ENCODE measurements at places on chromosomes 11 and 22.

DNA sequence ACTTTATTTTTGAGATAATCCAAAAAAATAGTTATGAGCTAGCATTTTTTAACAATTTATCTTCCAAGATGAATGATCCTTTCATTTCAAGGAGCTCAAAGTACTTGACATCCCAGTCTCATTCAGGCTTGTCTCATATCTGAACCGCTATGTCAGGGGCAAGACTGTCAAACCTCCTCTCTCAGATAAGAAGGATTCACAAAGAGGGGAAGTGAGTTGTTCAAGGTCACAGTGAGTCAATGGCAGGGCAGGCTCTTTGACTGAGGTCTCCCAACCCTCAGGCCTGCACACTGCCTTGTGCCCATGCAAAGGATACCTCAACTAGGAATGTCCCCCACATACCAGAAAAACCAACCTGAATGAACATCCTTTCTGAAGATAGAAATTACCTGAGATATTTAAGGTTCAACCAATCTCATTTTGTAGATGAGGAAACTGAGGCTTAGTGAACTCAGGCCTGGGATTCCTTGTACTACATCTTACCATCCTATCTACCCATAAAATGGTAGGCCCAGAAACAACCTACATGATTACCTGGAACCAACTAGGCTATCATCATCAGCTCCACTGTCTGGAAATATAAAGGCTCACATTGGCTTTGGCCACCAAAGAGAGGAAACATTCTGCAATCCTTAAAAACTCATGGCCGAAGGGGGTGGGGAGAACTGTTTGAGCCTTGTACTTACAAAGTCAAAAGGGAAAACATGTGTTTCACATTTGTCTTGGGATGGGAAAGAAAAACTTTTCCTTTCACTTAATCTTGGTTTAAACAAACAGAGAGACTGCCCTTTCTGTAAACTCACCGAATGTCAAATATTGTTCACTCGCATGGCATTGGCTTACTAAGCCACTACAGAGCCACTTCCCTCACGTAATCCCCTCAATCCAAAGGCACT is 51.1 kb downstream of the LIF start:
- no peak for DNase-seq

DNA sequence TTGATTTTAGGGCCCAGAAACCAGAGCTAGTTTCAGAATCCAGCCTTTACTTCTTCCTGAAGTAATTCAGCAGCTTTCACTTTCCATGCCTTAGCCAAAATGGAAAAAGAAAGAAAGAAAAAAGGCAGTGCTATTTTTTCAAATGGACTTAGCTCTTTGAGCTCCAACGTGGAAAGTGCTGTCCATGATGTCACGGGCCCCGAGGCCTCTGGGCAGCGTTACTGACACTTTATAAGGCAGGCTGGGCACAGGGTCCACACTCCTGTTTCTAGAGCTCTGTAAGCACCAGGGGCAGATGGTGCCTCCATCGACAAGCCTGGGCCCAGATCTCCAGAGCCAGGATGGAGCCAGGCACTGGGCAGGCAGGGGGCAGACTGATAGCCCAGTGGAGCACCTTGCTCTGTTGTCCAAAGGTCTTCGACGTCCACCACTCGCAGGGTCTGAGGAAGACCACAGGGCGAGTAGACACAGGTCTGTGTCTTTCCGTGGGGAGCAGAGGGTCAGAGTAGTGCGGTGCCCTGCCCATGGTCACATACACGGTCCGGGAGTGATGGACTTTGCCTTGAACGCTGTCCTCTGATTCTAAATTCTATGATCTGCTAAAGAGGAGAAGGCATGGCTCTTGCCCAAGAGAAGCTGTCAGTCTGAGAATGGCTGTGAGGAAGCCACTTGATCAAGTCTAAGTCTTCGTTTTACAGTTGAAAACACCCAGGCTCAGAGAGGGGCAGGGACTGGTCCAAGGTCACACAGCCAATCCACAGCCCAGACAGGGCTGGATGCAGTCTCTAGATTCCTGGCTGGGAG is 22.0 kb upstream of the WNT11 start:
- DNase-seq = no peak

- no peak for DNase-seq
Observed at GRCh38 chr11:117992620-117993019, 6.4 kb downstream of the IL10RA start.

DNA sequence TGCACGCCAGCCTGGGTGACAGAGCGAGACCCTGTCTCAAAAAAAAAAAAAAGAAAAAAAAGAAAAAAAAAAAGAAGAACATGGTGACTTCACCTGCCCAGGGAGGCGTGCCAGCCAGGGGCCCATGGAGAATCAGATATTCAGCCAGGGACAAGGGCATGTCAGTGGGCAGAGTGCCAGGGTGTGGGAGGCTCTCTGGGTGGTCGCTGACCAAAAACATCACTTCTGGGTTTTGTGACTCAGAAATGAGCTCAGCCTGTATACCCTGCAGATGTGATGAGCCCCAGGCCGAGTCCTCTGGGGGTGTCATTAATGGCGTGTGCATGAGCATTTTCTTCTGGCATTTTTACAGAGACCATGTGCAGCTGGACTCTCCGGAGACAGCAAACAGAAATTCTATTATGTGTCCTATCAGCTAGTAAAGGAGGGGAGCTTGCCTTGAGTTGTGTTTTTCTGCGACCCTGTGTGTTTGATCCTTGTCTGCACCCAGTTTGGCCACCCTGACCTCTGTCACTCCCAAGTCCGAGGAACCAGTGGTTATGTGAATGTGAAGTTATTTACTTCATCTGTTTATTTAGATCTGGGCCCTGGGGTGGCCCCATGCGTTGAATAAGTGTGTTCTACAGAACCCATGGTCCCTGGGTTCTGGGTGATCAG is 53.6 kb downstream of the BCR start:
- DNase-seq = peak; percentile 24

DNA sequence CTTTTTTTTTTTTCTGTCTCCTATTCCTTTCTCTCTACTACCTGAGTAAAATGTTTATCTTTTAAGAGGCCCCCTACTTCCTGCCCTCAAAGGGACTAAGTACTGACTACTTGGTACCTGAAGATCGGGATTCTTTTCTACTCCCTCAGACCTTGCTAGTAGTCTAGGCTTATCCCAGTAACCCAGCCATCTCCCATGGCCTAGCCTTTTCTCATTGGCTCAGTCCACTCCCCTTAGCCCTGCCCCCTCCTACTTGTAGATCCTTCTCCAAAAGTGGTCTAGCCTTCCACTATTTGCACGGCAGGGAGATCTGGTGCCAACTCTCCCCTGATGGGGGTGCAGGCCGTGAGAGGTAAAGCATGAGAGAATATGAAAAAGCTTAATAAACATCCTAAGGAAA is 133.7 kb downstream of the RCN1 start:
- no peak for DNase-seq

GRCh38 chr11:85844439-85845123 is 10.6 kb upstream of the CCDC83 start:
- peak; percentile 63 for DNase-seq

DNA sequence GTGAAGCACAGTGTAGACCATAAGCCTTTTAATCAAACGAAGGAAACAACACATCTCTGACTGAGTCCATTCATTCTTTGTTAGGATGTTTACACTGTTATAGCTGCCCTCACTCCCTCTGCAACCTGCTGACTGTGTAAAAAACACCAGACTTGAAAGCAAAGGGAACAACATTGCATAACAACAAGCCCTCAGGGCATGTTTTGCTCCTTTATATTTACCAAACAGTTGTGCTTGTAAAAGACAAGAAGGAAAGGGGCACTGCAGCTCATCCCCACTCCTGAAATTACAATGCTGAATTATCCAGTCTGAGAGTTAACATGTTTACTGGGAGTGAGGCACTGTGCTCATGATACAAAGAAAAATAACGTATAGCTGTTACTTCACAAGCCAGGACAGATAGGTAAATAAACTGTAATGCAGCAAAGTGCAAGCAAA is 46.4 kb downstream of the RAB30 start:
- DNase-seq = no peak

DNA sequence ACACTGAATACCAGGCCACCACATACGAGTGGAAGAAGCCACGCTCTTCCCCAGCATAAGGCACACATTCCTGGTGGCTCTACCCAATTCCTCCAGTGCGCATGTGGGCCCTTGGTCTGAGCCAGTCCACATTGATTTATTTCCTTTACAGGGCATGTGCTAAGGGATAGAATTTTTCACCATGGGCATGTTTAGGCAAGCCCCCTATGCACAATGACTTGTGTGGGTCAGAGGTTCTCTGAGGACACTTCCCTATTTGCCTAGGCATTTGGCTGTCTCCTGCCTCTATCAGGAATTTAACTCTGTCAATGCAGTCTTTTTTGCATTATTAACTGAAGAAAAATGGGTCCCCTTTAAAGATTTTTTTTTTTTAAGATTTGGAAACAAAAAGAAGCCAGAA is 718.1 kb downstream of the NTM start:
- DNase-seq = no peak

DNA sequence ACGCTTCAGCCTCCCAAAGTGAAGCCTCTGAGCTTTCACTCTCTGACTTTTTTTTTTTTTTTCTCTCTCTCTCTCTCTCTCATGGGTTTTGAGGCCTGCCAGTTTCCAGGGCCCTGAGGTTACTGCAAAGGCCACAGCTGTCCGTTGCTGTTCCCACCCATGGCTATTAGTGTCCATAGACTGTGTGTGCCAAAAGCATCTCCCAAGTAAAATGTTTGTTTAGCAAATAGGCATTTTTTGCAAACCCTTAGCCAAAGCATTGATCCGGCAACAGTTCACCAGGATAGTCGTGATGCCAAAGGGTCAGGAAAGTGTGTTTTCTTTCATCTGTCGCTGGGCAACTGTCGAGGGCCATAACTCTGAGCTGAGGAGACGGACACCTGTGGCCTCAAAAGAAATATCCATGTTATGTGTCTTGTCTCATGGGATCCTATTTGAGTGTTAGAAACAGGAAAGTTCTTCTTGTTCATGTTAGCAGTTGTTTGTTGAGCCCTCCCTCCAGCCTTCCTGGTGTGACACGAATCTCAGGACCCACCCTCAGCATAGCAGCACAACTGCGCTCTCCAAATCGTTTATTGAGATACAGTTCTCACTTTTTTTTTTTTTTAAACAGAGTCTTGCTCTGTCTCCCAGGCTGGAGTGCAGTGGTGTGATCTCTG is 18.4 kb downstream of the FADS2 start:
- no peak for DNase-seq

DNA sequence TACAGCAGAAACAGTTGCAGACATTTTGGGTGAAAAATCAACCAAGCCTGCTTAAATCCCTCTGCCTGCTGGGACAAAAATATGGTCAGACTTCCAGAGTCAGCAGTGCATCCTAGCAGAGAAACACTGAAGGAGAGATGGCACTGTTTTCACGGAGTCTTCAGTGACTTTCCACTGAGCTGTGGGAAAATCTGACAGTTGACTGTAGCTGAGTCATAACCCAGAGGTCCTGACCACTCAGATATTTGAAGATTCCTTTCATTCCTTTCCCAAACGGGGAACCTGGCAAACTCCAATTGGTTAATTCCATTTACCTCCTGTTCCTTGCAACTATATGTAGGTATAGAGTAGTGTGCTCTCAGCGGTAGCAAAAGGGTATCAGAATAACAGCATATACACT is 20.9 kb upstream of the UPB1 start:
- DNase-seq = peak; percentile 89

DNA sequence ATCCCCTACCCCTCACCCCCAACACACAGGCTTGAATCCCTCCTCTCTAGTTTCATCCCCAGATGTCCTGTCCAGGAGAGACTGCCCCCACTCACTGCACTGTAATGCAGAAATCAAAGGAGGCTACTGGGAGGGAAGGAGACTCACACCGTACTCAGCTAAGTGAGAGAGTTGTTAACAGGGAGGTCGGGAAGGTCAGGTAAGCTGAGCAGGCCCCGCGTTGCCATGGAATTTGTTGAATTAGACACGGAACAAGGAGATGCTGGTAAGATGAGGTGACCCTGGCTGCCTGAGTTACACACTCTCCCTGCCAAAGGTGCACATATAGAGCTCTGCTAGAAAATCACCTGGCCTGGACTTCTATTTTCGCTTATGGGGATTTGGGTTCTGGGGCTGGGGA is 197.9 kb downstream of the NXPE2 start:
- no peak for DNase-seq

DNA sequence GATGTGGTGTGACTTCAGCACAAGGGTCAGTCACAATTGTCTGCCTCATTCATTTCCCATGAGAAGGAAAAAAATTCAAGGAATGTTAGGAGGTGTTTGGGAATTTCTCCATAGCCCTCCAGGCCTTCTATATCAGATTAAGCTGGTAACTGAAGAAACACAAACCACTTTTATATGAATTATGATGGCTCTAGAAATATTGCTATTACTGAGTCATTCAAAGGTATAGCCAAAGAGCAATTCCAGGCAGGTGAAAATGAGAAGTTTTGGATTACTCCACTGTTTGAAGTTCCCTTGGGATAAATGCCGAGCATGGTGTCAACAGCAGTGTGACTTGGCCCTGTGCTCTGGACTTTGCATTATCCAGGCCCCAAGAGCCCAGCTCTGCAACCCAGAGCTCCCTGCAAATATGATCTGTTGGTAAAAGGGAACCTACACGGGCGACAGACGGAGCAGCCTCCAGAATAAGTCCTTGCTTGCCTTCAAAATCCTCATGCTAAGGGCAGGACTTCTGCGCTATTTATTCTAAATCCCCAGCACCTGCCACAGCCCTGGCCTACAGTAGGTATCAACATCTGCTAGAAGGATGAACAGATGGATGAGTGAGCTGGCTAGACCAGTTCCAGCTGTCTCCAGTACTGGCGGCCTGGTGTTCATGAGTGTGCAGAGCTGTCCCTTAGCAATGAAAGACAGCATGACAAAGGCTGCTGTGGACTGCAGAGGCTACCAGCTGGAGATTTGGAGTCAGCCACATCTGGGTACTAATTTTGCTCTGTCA is 67.5 kb upstream of the ZBED5 start:
- no peak for DNase-seq

DNA sequence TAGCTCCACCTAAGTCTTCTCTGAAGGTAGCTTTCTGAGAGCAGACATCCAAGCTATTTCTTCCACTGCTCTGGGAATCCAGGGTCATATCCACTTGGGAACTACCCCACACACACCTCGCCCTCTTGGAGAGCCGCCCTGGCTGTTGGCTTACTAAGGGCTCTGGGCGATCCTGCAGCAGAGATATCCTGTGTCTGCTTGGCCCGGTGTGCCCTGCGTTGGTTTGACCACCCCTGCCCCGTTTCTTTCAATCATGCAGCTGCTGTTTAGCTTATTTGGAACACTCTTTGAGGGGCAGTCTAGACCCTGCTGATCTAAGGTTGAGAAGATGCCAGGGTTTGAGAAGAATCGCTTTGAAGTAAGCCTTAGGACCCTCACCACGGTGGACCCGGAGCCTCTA is 17.4 kb upstream of the SCUBE1 start:
- DNase-seq = no peak

GRCh38 chr11:134282121-134283045 is 6.2 kb downstream of the GLB1L3 start:
- no peak for DNase-seq
